Left hindlimb (tissue), 1 donor: ENCODE measurements at places on chromosomes 1 and 21.

DNA sequence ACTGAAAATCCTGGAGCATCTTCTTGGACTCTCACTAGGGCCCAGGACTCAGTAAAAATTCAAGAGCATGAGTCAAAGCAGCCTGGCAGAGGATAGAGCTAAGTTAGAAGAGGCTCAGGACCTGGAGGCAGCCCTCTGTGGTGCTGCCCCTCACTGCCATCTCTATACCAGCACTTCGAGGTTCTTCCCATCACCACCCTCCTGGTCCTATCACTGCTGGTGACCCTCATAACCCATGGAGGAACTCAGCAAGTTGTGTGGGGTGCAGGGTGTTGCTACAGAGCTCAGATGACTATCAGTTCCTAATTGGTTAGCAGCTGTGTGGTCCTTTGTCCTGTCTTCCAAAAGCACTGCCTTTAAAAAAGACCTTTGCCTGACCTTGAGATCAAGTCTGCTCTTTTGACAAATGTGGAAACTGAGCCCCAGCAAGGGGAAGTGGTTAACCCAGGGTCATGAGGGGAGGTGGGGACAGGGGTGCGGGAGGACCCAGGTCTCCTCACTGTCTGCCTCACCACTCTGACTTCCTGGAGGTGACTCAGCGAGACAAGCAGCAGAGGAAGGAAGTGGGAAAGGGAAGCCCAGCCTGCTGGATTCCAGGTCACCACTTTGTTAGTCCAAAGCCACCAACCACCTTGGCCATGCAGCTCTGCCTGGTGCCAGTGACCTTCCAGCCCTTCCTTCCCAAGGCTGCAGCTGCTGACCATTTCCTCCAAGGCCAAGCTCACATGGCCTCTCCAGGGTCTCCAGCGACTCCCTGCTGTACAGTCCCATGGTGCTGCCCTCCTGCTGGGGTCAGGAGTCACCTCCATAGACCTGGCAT, 199.4 kb upstream of the EDN2 start:
- peak; percentile 44 for DNase-seq

GRCh38 chr1:213550804-213551203, 437.0 kb upstream of the PROX1 start:
- DNase-seq: no peak

DNA sequence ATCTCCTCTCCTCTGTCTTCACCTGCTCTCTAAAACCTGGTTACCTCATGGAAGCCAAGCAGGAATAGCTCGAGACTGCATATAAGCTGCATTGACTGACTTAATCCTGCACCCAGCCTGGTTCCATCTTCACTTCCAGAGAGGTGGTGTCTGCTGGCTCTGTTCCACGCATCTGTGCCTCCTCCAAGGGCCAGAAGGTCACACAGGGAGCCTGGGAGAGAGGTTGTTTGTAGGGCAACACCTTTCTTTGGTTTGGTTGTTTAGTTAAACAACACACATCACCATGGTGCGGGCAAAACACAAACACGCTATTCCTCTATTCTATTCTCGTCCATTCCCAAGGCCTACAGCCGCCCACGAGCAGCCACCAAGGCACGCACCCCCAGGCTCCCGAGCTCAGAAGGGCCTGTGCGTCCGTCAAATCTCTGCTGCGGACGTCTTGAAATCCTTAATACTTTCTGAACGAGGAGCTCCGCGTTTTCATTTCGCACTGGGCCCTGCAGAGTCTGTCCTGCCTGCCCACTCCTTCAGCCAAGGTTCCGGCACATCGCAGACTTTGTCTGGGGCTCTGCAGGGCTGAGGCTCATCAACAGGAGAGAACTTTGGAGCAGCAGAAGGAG, 116.2 kb downstream of the RIPK4 start:
- DNase-seq: no peak

DNA sequence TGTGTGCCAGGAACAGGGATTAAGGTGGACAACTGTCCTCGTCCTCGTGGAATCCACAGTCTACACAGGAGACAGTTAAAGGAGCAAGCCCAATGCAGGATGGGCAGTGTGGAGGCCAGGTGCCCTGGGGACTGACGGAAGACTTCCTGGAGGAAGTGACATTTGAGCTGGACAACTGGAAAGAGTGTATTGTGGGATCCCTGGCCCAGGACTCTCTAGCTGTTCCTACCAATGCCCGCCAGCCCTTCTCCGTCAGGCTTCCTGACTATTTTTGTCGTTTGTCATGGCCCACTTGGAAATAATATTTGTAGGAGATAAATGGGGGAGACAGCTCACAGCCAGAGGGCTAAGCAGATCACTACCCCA, 235.3 kb downstream of the TOMM20 start:
- peak; percentile 20 for DNase-seq

- no peak for DNase-seq
These were observed 250.2 kb downstream of the PLA2G4A start for GRCh38 chr1:187078916-187079315.

GRCh38 chr1:13807209-13807608, 107.2 kb downstream of the PRDM2 start:
- DNase-seq: no peak

- no peak for DNase-seq
These were observed 87.7 kb downstream of the LTN1 start for GRCh38 chr21:28904961-28905435.

DNA sequence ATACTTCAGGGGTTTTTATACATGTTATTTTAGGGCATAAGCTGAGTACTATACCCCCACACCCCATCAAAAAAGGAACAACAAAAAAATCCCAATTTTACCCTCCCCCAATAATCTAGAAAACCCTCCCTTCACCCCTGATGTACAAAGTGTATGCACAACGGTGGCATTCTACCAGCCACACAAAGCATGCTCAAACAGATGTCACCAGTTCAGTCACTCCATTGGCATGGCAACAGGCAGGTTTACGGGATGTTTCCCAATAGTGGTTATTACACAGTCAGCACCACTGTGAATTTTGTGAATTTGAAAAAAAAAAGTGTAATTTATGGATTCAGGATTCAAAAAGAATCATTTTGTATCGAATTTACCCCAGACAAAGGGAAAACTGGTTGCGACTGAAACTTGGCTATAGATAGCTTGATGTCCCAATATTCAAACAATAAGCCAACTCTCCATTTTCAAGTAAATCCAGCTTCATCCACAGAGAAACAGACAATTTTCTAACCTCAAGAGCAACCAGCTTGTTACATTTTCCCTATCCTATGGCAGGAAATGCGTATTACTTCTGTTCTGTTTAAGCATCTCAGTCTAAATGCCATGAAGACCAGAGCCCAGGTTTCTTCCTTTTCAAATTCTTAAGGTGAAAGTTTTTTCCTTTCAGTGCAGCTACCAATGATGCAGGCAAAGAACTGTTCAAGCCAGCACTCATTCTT, 34.0 kb upstream of the SLC45A3 start:
- DNase-seq: no peak

- DNase-seq: no peak
These were observed 72.4 kb downstream of the POU2F1 start for GRCh38 chr1:167293057-167293456.

GRCh38 chr1:28813931-28814465, 2.0 kb downstream of the OPRD1 start:
- DNase-seq: no peak

DNA sequence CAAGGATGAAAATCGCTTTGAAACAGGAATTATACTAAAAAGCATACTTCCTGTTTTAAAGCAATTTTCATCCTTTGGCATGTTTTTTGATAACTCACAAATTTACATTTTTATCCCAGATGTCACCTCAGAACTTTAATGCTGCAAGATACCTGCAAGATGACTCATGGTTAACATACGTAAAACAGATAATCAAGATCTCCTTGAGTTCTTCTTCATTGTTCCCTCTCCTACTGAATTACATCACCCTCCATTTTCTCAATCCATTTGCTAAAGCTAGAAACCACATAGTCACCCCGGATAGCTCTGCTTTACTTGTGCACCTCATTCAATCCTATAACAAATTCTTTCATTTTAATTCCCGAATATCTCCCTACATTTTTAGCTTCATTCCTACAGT, 1114.2 kb downstream of the PLA2G4A start:
- no peak for DNase-seq

- DNase-seq: no peak
These were observed 18.3 kb downstream of the EDN2 start for GRCh38 chr1:41466146-41466545.

DNA sequence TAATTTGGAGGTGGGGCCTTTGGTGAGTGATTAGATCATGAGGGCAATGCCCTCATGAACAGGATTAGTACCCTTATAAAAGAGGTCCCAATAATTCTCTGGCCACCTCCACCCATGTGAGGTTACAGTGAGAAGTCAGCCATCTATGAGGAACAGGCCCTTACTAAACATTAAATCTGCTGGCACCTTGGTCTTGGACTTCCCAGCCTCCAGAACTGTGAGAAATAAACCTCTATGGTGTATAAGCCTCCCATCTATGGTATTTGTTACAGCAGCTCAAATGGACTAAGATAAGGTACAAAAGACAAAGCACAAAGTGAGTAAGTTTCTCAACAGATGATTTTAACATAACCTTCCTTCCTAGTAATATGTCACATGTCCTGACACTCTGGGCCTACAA, 22.3 kb downstream of the NRIP1 start:
- DNase-seq: no peak

DNA sequence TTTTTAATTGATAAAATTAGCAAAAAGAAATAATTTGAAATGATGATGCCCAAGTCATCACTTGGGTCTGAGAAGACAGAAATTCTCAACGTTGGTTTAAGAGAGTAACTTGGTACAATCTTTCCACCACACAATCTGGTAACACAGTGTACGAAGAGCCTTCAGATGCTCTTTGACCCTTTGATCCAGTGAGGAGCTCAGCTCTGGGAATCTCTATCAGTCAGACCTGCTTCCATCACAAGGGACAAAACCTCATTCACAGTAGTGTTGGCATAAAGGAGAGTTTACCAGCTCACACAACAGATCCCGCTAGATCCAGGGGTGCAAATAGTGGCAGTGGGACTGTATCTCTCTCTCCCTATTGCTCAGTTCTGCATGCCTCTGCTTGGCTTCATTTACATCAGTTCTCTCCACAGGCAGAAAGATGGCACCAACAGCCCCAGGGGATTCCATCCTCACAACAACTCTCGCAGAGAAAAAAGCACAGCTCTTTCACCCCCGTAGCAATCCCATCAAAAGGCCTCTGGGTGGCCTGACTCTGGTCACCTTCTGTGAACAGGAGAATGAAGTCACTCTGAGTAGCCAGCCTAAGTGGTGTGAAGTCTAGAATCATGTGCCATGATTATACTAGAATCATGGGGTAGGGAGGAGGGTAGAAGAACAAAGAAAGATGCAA, 119.7 kb downstream of the ZNF281 start:
- DNase-seq: no peak

DNA sequence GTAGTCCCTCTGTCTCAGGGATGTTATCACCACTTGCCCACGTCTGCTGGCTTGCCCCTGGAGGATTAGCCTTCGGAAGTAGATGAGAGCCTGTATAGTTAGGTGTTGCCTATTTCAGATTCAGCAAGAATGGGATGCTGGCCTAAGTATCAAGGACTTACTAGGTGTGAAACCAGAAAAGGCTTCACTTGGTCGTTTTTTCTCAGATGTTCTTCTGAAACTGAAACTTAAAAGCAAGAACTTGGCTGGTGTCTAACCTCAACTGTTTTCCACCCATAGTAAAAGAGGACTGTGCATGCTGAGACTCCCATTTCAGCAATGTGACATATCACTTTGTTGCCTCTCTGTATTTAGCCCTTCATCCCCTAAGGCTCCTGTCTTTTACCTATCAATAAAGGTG, 67.0 kb upstream of the LRRC53 start:
- no peak for DNase-seq

GRCh38 chr1:19563324-19564097, 78.2 kb upstream of the CAPZB start:
- peak; percentile 82 for DNase-seq

- no peak for DNase-seq
These were observed 24.5 kb upstream of the RGS1 start for GRCh38 chr1:192550922-192551534.

DNA sequence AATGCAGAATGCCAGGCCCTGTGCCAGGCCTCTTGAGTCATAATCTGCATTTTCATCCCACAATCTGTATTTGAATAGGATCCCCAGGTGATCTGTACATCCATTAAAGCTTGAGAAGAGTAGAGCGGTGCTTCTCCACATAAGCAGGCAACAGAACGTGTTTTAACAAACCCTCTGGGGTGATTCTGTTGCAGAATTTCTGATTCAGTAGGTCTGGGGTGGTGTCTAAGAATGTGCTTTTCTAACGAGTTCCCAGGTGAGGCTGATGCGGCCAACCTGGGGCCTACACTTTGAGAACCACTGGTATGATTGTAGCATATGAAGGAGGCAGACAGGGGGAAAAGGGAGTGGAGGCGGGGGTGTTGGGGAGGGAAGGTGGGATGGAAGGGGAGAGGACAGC, 78.4 kb upstream of the POU3F1 start:
- DNase-seq: no peak

DNA sequence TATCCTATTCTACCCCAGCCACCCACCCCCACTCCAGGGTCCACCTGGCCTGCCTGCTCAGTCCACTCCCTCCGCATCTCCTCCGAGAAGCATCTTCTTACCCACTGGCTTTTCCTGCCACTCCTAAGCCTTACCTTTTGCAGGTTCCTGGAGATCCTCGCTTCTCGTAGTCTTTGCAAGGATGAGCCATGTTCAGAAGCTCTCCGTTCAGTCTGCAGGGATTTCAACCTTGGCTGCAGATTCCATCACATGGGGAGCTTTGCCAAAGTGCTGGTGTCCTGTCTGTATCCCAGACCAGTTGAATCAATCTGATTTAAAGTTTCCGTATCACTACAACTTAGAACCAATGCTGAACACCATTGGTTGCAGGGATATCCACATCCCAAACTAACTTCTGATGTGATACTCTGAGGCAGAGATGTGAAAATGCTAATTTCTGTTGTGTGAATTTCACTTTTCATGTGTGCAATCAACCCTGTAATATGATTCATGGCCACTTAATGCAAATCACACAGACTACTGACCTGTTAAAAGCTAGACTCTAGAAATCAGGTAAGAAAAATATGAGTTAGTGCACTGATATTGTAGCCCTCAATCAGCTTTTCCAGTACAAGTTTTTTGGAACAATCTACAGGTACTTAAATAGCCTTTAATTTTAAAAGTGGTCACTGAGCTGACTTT, 61.9 kb downstream of the CAPN2 start:
- no peak for DNase-seq

DNA sequence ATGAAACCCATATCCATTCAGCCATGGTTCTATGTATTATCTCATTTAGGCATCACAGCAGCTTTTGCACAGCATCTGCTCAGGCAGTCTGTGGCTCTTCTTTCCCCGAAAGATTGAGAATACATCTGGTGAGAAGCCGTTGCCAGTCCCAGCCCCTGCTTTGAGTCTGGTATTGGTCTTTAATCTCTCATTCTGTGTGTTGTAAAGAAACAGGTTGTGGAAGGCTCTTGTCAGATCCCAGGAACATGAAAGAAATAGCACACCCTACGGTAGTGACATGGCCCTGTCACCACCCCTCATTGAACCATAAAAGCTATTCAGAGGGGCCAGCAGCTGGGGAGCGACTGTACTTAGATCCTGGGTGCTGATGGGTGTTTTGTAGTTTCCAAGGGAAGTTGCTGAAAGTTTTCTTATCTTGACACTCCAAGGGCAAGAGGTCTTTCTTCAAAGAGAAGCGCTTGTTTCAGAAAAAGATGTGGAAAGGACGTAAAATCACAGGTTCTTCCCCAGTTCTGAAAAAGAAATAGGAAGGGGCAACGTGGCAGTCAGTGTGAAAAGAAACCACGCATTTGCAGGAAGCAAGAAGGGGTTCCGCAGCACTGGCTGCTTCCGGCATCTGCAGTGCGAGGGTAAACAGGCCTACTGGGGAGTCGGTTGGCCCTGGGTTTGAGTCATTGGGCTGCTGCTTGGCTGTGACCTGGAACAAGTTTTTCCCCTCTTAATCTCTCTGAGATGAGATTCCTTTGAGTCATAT, 145.0 kb downstream of the DHRS3 start:
- no peak for DNase-seq

- DNase-seq: no peak
These were observed 29.1 kb upstream of the RGS8 start for GRCh38 chr1:182713492-182713891.
